Aorta (tissue), 5 donors: ENCODE measurements at places on chromosomes 1 and 21. TPM values are rescaled to one million over a fixed set of nuclear protein-coding genes. Genes with fewer than 3 reads are reported as not detected.

Gene RHCE
- polyA plus RNA-seq: not detected

Gene WDR64
- polyA plus RNA-seq: not detected

Gene A3GALT2
- polyA plus RNA-seq: not detected

Gene LRRC71
- polyA plus RNA-seq: not detected

Gene PSMG1
- polyA plus RNA-seq: 65.6 TPM

Gene TGFB2
- polyA plus RNA-seq: 2.6 TPM

Gene PTGS2
- 10.7 TPM for polyA plus RNA-seq

Gene BGLAP
- polyA plus RNA-seq: not detected

Gene ZNF593OS
- not detected for polyA plus RNA-seq

Gene CHAF1B
- 1.3 TPM for polyA plus RNA-seq

Gene IFFO2
- 5.4 TPM for polyA plus RNA-seq

Gene PANK4
- 5.5 TPM for polyA plus RNA-seq

Gene DVL1
- 71.9 TPM for polyA plus RNA-seq

Gene NBPF26
- polyA plus RNA-seq: 10.0 TPM

Gene DNALI1
- 6.9 TPM for polyA plus RNA-seq

Gene TMOD4
- 0.69 TPM for polyA plus RNA-seq

Gene TPTE
- polyA plus RNA-seq: not detected

Gene MGST3
- 277 TPM for polyA plus RNA-seq

Gene LHX8
- not detected for polyA plus RNA-seq

Gene DSCAM
- polyA plus RNA-seq: not detected

Gene CAPZA1
- polyA plus RNA-seq: 65.0 TPM

Gene TRPM2
- 4.9 TPM for polyA plus RNA-seq

Gene KIAA0040
- polyA plus RNA-seq: 11.1 TPM

Gene MYCL
- polyA plus RNA-seq: 0.50 TPM

Gene CBR1
- polyA plus RNA-seq: 82.6 TPM

Gene GJA5
- polyA plus RNA-seq: 17.6 TPM

Gene CFH
- polyA plus RNA-seq: 647 TPM

Gene MSH4
- polyA plus RNA-seq: not detected

Gene SPRR4
- not detected for polyA plus RNA-seq

Gene COL24A1
- 0.31 TPM for polyA plus RNA-seq

Gene LIPI
- polyA plus RNA-seq: not detected

Gene LCE2B
- not detected for polyA plus RNA-seq

Gene CENPF
- polyA plus RNA-seq: 0.05 TPM

Gene LDLRAD1
- not detected for polyA plus RNA-seq

Gene CRNN
- 1.4 TPM for polyA plus RNA-seq

Gene IL20
- not detected for polyA plus RNA-seq

Gene CAPN8
- 2.9 TPM for polyA plus RNA-seq

Gene EVI5
- polyA plus RNA-seq: 10.5 TPM

Gene STUM
- 0.13 TPM for polyA plus RNA-seq
